ENCODE measurements at places on chromosomes 7 and 10.

DNA sequence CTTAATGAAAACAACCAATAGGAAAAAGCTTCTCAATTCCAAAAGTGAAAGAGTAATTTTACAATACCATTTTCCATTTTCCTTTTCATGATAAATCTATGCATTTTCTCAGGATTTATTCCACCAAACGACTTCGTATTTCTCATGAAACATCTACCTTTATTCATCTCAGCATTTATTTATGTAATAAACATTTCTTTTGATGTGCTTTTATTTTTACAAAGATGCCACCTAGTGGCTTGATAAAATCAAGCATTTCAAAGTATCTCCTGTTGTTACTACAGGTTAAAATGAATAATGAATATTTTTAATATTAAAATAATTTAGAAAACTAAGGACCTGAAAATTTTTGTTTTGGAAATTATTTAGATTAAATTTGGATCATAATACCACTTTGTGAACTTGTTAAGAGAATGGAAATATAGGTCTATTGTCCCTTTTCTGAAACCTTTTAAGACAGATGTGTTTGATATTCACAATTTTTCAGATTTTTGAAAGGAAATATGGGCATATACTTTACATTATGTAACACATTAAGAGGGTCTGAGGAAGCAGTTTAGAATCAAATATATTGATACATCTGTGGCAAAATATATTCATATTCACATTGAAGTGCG lies 2.7 kb upstream of the IQUB start:
- no peak for DNase-seq

DNA sequence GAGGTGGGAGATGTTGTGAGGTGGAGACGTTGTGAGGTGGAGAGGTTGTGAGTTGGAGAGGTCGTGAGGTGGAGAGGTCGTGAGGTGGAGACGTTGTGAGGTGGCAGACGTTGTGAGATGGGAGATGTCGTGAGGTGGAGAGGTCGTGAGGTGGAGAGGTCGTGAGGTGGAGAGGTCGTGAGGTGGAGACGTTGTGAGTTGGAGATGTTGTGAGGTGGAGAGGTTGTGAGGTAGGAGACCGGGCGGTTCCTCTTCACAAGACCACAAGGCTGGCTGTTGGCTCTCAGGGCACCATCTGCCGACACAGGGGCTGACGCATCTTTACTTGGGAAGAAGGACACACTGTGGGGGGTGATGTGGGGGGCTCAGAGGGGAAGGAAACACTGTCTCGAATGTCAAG lies 34.7 kb upstream of the SHH start:
- DNase-seq: no peak

DNA sequence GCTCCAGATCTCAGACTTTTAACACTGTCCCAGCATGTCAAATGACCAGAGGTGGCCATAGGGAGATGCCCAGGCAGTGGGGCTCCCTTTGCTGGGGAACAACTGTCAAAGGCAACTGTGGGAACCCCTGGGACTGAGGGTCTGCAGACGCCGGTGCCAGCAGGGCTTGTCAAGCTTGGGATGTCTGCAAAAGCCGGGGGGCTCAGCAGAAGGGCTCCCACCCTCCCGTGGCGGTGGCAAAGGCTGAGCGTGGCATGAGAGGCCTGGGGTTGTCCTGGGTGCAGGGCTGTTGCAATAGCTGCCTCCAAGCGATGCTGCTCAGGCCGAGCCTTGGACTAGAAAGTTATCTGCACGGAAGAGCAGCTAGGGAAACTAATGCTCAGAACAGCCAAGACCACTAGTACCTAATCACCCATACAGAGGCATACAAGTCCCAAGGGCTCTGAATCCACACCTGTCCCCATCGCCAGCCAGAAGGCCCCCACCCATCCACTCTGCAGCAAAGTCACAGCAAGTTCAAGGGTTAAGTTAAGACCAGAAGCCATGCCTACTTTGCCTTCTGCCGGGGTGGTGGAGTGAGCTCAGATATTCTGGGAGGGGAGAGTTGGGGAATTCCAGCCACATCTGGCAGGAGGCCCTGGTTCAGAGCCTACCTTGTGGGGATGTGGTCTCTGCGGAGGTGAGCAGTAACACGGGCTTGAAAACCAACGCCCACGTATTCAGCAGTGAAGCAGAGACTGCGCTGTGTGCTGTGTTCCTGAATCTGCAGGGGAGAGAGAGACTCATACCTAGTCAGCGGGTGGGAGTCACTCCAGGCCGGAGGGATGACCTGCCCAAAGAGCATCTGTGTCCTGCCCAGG lies 4.6 kb downstream of the SH2B2 start:
- no peak for DNase-seq

DNA sequence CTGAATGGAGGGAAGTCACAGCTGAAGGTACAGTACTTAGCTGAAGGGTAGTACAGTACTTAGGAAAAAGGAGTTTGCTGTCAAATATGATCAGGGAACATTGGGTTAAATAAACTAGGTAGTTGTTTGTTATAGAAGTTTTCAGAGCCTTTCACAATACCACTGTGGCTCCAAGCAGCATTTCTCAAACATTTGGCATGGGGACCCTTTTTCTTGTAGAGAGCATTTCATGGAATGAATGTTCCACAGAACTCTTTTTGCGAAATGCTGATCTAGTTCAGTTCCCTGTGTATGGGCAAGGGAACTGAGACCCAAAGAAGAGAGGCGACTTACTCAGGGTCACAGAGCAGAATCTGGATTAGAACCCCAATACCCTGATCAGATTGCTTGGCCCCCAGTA lies 31.5 kb upstream of the DDX50 start:
- no peak for DNase-seq

DNA sequence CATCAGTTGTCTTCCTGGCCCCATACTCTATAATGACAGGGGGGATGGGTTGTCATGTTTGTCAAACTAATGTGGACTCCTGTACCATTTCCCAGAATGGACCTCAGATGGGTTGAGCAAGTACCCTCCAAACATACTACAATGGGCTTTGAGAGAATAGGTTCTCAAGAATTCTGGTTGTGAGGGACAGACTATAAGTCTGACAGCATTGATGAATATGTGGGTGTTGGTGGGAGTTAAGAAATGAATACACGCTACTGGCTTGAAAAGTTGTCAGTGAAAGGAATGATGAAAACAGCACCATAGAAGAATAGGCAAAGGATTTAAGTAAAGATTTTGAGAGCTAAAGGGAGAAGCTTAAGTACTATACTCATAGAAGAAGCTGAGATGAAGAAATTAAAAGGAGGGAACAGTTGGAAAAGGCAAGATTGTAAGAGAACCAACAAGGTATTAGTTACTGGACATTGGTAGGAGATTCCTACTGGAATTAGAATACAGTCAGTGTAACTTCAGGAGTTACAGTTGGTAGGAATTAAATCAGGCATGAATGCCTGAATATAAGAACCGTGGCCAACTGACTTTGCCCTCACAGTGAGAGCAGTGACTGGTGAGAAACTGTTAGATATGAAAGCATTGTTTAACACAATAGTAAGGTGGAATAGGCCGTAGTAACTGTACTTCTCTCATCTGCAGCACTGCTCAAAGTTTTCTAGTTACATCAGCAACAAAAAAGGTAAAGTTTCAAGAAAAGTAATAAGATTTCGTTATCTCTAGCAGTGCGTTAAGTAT lies 86.3 kb downstream of the LCOR start:
- no peak for DNase-seq

- DNase-seq: no peak
Observed at GRCh38 chr7:133053321-133053891, 28.5 kb downstream of the CHCHD3 start.

DNA sequence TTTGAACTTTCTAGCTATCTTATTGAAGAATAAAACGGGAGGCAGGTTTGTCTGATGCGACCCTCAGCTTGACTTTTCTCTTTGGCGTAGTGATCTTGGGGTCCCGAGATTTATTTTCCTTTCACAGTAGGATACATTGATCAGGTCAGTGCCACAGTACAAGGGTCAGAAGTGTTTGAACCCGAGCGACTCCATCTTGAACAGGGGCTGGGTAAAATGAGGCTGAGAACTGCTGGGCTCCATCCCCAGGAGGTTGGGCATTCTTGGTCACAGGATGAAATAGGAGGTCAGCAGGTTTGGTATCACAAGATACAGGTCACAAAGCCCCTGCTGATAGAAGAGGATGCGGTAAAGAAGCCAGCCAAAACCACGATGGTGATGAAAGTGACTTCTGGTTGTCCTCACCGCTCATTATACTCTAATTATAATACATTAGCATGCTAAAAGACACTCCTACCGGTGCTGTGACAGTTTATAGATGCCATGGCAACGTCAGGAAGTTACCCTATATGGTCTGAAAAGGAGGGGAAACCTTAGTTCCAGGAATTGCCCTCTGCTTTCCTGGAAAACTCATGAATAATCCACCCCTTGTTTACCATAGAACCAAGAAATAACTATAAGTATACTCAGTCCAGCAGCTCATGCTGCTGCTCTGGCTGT lies 3.0 kb upstream of the TECPR1 start:
- DNase-seq: no peak

DNA sequence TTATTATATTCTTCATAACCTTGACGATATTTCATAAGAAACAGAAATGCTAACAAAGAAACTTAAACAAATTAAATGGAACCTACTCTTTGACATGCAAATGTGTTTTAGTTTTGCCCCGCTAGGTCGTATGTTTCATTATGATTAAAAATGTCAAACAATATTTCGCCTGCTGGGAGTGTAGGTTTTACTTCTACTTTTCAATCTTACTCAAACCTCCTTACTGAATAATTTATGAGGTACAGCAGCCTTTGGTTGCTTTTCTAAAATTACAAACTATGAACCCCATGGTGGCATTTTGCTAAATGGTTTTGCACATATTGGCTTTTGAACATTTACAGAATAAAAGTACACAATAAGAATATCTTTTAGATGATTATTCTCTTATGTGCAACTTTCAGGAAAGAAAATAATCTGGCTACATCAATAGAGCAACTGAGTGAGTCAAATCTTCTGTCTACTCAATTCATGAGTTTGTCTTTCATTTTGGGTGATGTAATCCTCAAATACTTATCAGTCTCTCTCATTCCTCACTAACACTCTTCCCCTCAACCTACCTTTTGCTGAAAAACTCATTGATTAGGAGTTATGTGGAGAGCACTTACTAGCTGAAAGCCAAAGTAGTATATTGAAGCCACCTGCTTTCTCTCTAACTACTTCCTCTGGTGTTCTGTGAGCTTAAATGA lies 1226.4 kb downstream of the XPNPEP1 start:
- DNase-seq: no peak

GRCh38 chr10:64313967-64314366 lies 792.8 kb downstream of the REEP3 start:
- no peak for DNase-seq

- DNase-seq: no peak
Observed at GRCh38 chr10:121831237-121831636, 96.6 kb downstream of the ATE1 start.

- no peak for DNase-seq
Observed at GRCh38 chr7:122137251-122138077, 6.6 kb downstream of the AASS start.

DNA sequence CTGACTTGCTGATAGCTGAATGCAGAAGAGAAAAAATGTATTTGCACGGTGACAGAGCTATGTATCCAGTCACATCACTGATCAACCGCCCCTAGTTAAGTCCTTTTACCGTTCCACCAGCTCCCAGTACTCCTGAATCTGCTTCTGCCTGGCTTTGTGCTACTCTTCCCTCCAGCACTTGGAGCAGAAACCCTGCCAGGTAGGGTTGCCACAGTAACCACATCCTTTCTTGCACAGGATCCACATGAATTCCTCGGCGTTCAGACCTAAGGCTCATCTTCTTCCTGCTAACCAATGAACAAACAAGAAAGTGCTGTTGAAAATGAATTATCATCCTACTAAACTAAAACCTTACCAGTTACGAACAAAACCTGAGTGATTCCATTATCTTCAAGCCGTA lies 52.0 kb upstream of the KCTD7 start:
- no peak for DNase-seq

GRCh38 chr7:92799446-92800211 lies 36.7 kb downstream of the CDK6 start:
- DNase-seq: no peak

DNA sequence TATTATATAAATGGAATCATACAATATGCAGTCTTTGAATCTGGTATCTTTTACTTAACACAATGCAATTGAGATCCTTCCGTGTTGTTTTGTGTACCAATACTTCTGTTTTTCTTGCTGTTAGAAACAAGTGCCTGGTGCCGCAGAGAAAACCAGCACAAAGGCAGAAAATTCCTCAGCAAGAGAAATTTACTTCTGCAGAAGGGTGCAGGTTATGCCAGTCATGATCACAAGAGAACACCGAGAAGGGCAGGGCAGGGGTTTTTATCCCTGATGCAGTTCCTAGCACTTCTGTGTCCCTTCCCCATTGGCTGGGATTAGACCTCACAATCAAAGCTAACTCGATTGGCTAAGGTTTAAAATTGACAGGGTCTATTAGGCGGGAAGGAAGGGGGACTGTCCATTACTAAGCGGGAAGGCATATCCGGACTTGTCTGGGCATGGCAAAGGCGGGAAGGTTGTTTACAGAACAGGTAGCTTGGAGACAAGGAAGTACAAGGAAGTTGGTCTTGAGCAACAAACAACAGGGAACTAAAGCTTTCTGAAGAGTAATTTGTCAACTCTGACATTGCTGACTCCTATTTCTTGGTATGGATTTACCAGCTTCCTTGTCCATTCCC lies 2.4 kb upstream of the ZNF33B start:
- no peak for DNase-seq

- DNase-seq: no peak
Observed at GRCh38 chr7:123154231-123154860, 45.4 kb downstream of the SLC13A1 start.

GRCh38 chr10:31959461-31960173 lies 31.0 kb upstream of the ARHGAP12 start:
- no peak for DNase-seq

- no peak for DNase-seq
Observed at GRCh38 chr10:5843686-5844344, 30.6 kb upstream of the GDI2 start.

GRCh38 chr7:17871815-17872533 lies 68.3 kb downstream of the SNX13 start:
- DNase-seq: no peak

GRCh38 chr10:80896959-80897358 lies 359.3 kb downstream of the SH2D4B start:
- no peak for DNase-seq

GRCh38 chr10:31451766-31452165 lies 132.8 kb downstream of the ZEB1 start:
- DNase-seq: no peak

DNA sequence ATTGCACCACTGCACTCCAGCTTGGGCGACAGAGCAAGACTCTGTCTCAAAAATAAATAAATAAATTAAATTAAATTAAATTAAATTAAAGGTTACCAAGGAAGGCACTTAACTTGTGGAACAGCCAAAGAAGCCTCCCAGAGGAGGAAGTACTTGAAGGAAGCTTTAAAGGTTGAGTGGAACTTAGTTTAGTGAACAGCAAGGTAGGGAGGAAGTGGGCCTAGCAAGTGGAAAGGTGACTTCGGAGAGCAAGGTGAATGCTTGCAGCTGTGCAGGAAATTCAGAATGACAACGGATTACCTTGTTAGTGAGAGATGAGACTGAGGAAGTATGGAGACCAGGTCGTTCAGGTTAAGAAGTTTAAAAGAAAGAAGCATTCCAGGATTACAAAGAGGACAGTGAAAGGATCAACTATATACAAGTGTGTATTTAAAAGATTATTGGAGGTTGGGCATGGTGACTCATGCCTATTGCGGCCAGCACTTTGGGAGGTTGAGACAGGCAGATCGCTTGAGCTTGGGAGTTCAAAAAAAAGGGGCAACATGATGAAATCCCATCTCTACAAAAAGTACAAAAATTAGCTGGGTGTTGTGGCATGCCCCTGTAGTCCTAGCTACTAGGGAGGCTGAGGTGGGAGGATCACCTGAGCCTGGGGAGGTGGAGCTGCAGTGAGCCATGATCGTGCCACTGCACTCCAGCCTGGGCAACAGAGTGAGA lies 12.8 kb upstream of the RPEL1 start:
- DNase-seq: no peak
